CD14-positive monocyte (primary cell): ENCODE measurements at places on chromosomes 16 and 17.

- H3K4me1 ChIP-seq = no peaks in the 10 kb centered on the region
- no peak overlapping the region for H3K4me3 ChIP-seq
- H3K27me3 ChIP-seq = no peaks in the 10 kb centered on the region
- no peaks in the 10 kb centered on the region for H3K36me3 ChIP-seq
Observed at GRCh38 chr16:76490036-76490639, 212.9 kb downstream of the CNTNAP4 start.

DNA sequence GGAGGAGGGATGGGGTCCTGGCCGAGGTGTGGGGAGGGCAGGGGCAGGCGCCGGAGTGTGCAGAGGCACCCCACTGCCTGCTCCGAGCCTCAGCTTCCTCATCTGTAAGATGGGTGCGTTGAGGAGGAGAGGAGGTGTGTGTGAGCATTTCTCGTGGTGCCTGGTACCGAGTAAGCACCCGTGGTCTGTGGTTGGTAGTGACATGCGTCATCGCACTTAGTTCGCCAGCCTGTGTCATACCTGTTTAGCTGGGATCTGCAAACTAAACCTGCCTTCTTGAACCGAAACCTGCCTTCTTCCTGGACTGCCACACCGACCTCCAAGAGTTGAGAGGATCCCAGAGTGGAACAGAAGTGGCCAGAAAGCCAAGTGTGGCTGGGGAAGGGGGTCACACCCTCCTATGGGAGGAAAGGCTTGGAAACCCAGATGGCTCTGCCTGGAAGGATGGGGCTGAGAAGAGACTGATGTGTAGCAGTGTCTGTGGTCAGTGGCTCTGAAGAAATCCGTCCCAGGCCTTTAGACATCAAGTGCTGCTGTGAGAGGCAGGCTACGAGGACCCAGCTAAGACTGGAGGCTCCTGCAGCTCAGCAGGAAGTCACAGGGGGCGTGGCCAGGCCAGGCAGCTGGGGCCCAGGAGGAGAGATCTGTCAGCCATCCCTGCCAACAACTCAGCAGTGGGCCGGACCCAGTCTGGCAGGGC lies 162.6 kb upstream of the PLCG2 start:
- H3K27me3 ChIP-seq = no peaks in the 10 kb centered on the region
- peaks cover 72% of the 10 kb centered on the region for H3K36me3 ChIP-seq
- peak overlapping the region; percentile 53 for H3K27ac ChIP-seq

GRCh38 chr16:88839745-88840599 lies 16.8 kb downstream of the GALNS start:
- no peak overlapping the region for H3K4me3 ChIP-seq
- peaks cover 54% of the 10 kb centered on the region for H3K36me3 ChIP-seq
- H3K27me3 ChIP-seq = no peaks in the 10 kb centered on the region
- DNase-seq = peak; percentile 14
- no peak overlapping the region for H3K27ac ChIP-seq

GRCh38 chr17:43880420-43880991 lies 26.8 kb downstream of the MPP2 start:
- DNase-seq = peak; percentile 22
- no peak overlapping the region for H3K27ac ChIP-seq
- H3K4me1 ChIP-seq = no peaks in the 10 kb centered on the region
- no peak overlapping the region for H3K4me3 ChIP-seq

- no peaks in the 10 kb centered on the region for H3K27me3 ChIP-seq
- no peaks in the 10 kb centered on the region for H3K36me3 ChIP-seq
- H3K27ac ChIP-seq = no peak overlapping the region
- H3K4me3 ChIP-seq = no peak overlapping the region
- no peaks in the 10 kb centered on the region for H3K4me1 ChIP-seq
- DNase-seq = no peak
Observed at GRCh38 chr17:79902146-79902791, 63.0 kb upstream of the CBX4 start.

GRCh38 chr17:65703891-65704290 lies 142.4 kb upstream of the AXIN2 start:
- no peak overlapping the region for H3K4me3 ChIP-seq
- H3K4me1 ChIP-seq = no peaks in the 10 kb centered on the region
- H3K27me3 ChIP-seq = no peaks in the 10 kb centered on the region
- H3K27ac ChIP-seq = no peak overlapping the region
- H3K36me3 ChIP-seq = no peaks in the 10 kb centered on the region

DNA sequence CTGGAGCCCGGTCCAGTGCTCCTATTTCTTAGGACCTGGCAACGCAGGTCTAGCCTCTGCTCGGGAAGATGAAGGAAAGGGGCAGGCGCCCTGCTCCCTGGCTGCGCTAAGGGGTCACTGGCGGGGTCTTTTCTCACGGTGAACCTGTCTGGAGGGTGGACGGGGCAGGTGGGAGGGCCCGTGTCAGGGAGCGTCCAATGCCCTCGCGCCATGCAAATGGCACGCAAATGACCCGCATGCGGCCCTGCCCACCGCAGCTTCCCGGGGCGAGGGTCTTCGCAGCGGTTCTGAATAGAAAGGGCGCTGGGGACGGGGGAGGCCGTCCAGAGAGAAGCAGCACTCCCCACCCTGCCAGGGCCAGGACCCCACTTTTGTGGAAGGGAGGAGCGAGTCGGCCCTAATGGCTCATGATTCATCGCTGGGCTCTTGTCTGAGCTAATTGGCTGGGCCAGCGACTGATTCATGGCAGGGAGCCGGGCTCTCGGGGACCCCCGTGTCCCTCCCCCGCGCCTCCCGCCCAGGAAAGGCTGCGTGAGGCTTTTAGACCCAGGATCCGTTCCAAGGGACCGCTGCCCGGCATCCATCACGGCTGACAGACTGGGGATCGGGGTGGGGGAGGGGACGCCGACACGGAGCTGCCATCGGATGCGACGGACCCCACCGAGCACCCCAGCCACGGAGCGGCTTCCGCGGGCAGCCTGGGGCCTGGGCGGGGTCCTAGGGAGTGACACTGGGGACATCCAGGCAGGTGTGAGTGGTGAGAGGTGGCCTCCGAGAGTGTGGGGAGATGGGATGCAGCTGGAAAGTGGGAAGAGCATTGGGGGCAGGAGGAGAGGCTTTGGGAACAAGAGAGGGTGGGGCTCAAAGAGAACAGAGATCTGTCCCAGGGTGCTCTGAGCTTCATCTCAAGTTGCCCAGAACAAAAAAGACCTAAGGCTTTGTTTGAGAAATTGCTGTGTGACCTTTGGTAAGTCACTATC lies 25.0 kb upstream of the NGFR start:
- no peak for DNase-seq
- no peaks in the 10 kb centered on the region for H3K36me3 ChIP-seq
- H3K4me1 ChIP-seq = peaks cover 3% of the 10 kb centered on the region
- H3K27me3 ChIP-seq = peaks cover 60% of the 10 kb centered on the region
- H3K4me3 ChIP-seq = no peak overlapping the region

- no peak for DNase-seq
- H3K36me3 ChIP-seq = no peaks in the 10 kb centered on the region
- H3K27ac ChIP-seq = no peak overlapping the region
Observed at GRCh38 chr16:57482845-57483545, 3.3 kb downstream of the DOK4 start.

GRCh38 chr17:81910840-81911276 lies 341 bp downstream of the PCYT2 start:
- peaks cover 57% of the 10 kb centered on the region for H3K36me3 ChIP-seq
- H3K27ac ChIP-seq = no peak overlapping the region
- H3K4me1 ChIP-seq = peaks cover 18% of the 10 kb centered on the region
- peak overlapping the region; percentile 81 for H3K4me3 ChIP-seq
- no peaks in the 10 kb centered on the region for H3K27me3 ChIP-seq
- DNase-seq = no peak

DNA sequence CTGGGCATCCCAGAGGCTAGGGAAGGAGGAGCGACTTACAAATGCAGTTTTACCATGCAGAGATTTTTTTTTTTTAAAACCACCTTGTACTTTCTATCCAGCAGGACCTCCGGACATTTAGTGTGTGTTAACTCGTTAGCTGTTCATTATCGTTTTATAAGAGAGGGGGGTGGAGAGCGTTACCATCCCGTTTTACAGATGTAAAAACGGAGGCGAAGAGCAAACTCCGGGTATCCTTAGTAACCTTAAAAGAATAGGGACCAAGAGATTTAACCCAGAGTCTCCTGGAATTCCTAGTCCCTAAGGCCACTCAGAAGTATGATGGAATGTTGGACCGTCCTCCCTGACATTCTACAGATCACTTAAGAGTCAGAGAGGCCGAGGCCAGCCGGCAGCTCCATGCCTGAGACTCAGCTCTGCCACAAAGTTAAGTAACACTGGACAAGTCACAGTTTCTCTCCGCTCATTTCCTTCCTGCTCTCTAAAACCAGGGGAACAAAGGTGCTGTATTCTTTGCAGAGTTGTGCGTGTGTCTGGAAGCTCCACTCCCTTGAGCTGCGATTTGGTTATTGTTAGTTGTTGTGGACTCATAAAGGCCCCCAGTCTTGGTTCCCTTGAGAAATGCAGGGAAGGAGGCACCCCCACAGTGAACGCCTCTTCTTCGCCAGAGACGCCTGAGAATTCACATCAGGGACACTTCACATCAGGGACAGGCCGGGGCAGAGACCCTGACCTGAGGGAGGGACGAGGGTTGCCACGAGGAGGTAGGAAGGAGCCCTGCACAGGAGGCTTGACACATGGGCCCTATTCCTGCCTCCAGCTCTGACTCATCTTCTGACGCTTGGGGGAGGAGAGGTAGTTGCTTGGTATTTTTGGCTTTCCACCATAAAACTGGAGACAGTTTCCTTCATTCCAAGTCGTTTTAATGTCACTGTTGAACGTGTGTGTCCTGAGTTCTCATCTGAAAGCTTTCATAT lies 1.2 kb downstream of the DUSP14 start:
- H3K27ac ChIP-seq = peak overlapping the region; percentile 29
- peak overlapping the region; percentile 57 for H3K4me3 ChIP-seq
- H3K4me1 ChIP-seq = peaks cover 32% of the 10 kb centered on the region

GRCh38 chr17:15963670-15964110 lies 18.8 kb downstream of the ADORA2B start:
- no peaks in the 10 kb centered on the region for H3K36me3 ChIP-seq
- H3K4me3 ChIP-seq = no peak overlapping the region
- no peaks in the 10 kb centered on the region for H3K27me3 ChIP-seq

GRCh38 chr16:66390346-66391108 lies 24.0 kb downstream of the CDH5 start:
- no peak for DNase-seq
- no peaks in the 10 kb centered on the region for H3K4me1 ChIP-seq
- no peaks in the 10 kb centered on the region for H3K27me3 ChIP-seq
- H3K27ac ChIP-seq = no peak overlapping the region
- H3K4me3 ChIP-seq = no peak overlapping the region

DNA sequence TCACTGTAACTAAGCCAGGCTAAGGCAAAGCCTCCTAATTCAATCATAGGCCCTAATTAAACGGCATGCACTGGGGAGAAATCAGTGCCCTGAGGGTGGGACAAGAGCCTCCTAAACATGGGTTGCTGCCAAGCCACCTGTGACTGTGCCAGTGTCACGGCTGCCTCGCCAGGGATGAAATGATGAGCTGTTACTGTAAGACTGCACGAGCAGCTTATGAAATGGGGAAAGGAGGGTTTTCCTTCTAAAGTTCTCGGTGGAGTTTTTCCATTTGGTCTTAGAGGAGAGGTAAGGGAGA lies 12.7 kb downstream of the TMEM11 start:
- peaks cover 85% of the 10 kb centered on the region for H3K36me3 ChIP-seq
- H3K27ac ChIP-seq = no peak overlapping the region
- DNase-seq = no peak
- no peaks in the 10 kb centered on the region for H3K4me1 ChIP-seq
- no peaks in the 10 kb centered on the region for H3K27me3 ChIP-seq

- no peak for DNase-seq
- no peaks in the 10 kb centered on the region for H3K4me1 ChIP-seq
- H3K4me3 ChIP-seq = no peak overlapping the region
- no peaks in the 10 kb centered on the region for H3K36me3 ChIP-seq
- no peak overlapping the region for H3K27ac ChIP-seq
- H3K27me3 ChIP-seq = no peaks in the 10 kb centered on the region
Observed at GRCh38 chr17:11331547-11332513, 90.8 kb downstream of the SHISA6 start.
